ENCODE measurements at places on chromosomes 16 and 17.

DNA sequence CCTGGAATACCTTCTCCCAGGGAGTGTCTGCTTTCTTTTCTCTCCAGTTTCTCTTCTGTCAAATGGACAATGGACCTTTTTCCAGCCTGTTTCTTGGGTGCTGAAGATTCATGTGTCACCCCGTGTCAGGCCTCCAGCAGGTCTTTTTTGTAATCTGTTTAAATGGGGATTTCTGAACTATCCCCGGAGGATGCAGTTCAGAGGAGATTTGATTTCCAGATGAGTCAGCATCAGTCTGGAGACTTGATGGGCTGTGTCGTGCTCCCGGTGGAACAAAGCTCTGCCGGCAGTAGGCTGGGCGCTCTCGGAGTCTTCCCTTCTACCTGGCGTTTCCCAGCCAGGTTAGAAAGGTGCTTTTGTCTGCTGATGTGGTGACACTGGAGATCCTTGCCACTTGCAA lies 440.6 kb downstream of the HS3ST3B1 start:
- DNase-seq = no peak

DNA sequence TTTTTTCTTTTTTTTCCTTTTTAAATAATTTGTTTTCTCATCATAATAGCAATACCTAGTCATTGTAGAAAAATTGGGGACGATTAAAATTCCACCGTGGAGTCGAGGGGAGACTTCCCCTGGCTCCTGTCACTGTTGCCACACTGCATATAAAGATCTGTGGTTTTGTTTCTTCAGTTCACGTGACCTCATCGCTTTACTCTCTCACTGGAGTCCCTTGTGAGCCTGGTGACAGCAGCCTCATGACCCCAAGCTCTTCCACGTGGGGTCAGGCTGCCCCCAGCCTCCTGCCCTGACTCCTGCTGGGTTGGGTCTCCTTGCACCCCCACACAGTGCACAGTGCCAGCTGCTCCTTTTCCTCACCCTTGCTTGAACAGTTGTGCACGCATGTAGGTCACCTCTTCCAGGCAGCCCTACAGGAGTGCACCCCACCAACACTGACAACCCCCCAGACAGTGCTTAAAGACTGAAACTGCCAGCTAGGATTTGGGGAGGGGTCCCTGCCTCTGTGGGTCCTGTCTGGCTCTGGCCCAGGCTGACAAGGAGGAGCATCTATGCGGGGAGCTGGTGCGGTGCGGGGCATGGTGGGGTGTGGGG lies 7.3 kb upstream of the METRNL start:
- DNase-seq = no peak

DNA sequence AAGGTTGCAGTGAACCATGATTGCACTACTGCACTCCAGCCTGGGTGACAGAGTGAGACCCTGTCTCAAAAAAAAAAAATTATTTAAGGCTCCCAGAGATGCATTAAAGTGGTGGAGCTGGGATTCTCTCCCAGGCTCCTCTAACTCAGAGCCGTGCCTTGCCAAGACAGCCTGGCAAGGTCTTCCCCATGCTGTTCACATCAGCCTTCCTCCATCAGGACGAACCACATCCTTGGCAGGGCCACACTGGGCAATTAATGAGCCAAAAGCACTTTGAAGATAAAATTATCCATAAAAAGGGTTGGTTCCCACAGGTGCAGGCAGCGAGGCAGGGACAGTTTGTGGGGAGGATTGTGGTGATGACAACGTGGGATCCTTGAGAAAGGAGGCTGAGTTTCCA lies 19.8 kb upstream of the BBS2 start:
- no peak for DNase-seq

DNA sequence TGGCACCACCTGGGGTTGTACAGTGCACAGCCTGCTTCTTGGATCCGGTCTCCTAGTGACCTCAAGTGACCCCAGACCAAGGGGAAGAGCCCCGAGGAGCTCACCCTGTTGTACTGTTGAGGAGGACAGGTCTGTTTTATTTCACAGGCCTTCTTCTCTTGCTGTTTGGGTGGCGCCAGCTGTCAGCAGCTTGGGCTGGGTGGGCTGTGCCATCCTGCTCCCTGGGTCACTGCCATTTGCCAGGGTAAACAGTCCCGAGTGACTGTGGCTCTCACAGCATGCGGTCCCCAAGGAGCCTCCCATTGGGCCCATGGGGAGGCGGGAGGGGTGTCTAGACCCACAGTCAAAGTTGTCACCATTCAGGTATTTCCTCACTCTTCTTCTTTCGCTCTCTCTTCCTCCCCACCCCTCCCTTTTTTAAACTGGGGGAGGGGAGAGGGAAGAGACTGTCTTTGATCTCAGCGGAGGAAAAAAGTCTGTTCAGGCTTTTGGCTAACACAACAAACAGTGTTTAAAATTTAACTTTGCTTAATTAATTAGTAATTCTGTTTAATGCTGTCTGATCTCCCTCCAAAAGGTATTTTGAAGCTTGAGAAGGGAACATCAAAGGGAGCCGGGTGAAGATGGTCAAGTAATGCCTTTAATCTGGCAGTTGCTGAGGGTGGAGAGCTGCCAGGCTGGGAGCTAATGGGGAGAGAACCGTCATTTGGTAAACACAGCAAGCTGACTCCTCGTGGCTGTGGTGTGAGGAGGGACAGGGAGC lies 64.0 kb downstream of the SNX20 start:
- DNase-seq = no peak

- no peak for DNase-seq
These were observed 631 bp downstream of the TRAF7 start for GRCh38 chr16:2155977-2156848.

- no peak for DNase-seq
These were observed 589 bp downstream of the CLCN7 start for GRCh38 chr16:1474082-1474795.

DNA sequence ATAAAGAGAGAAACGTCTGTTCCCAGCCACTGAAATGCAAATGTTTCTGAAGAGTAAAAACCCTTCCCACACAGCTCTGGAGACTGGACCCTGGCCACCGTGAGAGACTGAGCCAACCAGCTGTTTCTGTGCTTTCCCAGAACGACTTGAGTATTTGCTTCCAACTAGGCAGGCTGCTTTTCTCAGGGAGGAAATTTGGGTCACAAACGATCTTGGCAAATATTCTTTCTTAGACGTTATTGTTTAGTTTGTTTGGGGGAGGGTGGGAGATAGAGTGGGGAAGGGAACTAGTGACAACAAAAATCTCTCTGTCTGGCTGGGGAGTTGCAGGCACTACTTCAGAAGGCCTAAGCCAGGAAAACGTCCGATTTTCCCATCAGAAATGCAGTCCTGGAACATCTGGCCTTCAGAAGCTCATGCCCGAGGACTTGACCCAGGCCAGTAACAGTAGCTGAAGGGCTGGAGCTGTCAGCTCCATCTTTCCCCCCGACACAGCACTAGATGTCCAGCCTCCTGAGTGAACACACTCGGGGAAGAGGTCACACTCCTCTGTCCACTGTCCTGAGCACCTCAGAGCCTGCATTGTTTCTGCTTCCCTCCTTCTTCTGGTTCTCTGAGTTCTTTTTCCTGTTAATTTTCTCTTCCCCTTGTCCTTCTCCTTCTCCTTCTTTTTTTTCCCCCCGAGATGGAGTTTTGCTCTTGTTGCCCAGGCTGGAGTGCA lies 4.0 kb downstream of the CCDC92B start:
- DNase-seq = no peak

DNA sequence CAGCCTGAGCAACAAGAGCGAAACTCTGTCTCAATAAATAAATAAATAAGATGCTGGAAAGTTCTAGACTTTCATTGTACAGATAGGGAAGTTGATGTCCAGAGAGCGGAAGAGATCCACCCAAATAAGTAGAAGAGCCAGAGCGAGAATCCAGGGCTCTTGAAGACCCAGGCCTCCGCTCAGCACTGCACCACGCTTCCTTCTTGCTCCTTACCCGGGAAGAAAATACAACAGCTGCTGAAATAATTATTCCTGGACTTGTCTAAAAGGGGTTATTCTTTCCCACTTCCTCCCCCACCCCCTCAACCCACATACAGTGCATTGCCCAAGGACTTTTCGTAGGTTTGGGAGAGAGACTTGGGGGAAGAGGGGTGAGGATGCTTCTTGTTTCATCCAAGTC lies 26.7 kb downstream of the CDK5RAP3 start:
- no peak for DNase-seq
